ENCODE measurements at places on chromosomes 5 and 9.

DNA sequence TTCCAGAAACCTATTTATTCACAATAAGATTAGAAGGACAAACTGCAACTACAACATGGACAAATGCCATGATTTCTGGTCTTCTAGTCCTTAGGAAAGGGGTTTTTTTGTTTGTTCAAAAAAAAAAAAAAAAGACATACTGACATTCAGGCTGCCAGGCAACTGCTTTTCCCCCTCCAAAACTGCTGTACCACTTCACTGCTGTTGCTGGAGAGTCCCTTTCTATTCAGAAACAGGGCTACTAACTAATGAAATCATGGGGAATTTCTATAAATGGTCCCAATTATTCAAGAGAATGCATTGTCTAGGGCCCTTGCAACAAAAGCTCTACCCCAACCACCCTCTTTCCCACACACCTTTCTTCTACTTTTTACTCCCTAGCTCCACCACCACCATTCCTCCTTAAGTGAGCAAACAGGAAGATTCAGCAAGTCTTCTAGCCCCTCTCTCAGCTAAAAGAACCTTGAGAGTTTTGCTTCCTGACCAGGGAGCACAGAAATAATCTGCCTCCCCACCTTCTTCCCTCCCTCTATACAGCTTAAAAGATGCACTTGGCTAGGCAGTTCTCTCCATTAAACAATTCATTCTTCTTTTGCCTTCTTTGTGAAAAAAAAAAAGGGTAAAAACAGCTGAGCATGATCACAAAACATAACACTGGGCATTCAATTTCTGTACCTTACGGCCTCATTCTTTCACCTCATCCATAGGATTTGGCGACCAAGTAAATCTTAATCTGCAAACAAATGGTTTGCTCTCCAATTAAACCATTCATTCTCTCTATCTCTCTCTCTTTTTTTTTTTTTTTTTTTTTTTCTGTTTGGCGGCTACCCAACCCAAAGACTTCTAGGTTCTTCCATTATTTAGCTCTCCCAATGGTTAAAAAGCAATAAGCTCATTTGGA is 13.8 kb downstream of the ZNF608 start:
- DNase-seq: no peak

- DNase-seq: no peak
Observed at GRCh38 chr9:124133727-124134126, 122.2 kb downstream of the LHX2 start.

GRCh38 chr9:89723469-89724100 is 118.8 kb downstream of the GADD45G start:
- DNase-seq: no peak

DNA sequence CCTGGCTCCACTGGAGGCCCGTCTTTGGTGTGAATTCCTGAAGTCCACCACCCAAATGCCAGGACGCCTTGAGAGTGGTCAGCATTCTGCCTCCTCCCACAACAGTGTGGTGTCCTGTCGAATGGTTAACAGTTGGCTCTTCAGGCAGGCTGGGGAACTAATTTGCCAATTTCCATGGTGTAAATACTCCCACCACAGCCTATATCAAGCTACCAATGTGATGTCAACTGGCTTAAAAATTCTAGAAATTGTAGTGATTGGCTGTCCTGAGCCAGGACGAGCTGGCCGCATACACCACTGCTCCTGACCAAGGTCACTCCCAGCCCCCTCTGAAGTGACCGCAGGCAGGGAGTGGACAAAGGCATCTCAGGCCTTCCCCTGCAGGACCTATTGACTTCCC is 11.1 kb downstream of the UNC5A start:
- no peak for DNase-seq

GRCh38 chr5:41371738-41372137 is 138.7 kb downstream of the PLCXD3 start:
- DNase-seq: no peak

GRCh38 chr9:75823151-75823550 is 67.3 kb upstream of the PCSK5 start:
- DNase-seq: no peak

GRCh38 chr5:138949988-138950387 is 74.9 kb upstream of the LRRTM2 start:
- no peak for DNase-seq

DNA sequence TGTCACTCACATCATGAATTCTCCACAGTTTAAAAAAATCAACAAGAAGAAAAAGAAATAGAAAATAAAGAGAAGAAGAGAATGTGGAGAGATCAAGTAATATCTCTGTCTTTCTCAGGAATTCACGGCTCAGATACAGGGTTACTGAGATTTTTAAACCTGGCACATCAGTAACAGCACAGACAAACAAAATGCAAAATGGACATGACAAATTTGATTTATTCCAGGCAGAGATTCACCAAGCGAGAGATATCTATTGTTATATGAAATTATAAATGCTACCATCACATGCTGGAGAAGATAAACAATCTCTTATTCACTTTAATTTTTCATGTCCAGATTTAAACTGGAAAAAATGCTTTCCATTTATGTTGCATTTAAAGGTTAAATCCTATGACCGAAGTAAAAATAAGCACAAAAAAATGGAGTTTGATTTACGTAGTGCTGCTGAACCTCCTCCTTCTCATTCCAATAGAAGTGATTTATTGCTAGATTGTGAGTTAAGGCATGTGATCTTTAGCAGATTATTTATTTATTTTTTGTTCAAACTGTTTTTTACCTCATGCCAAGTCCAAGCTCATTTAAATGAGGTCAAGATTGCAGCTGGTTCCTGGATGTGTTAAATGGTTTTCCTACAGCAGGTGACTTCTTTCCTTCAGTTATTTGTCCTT is 926.4 kb downstream of the MAT2B start:
- DNase-seq: no peak

All from stimulated activated CD4-positive, alpha-beta T cell treated with anti-CD3 and anti-CD28 coated beads, Interleukin-1b, Interleukin-23, amount 100 ng/mL, for 1 hour (primary cell).